ENCODE measurements at places on chromosomes 1 and 21.

DNA sequence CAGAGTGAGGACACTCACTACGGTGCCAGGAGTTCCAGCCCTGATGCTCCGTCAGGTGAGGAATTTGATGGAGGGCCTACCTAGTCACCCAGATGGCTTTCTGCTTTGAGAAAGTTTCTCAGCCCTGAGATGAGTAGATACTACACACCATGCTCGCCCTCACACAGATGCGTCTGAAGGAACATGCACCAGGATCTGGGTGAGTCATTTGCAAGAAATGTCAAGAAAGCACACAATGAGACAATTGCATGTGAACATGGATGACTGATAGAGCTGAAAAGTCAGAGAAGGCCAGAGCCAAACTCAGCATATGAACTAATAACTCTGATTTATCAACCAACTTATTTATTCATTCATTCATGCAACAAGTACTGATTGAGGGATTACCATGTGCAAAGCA, 483.9 kb downstream of the OMA1 start:
- DNase-seq, result no peak

- DNase-seq, result no peak
These were observed 71.2 kb upstream of the ZC3H12A start for GRCh38 chr1:37403166-37403565.

DNA sequence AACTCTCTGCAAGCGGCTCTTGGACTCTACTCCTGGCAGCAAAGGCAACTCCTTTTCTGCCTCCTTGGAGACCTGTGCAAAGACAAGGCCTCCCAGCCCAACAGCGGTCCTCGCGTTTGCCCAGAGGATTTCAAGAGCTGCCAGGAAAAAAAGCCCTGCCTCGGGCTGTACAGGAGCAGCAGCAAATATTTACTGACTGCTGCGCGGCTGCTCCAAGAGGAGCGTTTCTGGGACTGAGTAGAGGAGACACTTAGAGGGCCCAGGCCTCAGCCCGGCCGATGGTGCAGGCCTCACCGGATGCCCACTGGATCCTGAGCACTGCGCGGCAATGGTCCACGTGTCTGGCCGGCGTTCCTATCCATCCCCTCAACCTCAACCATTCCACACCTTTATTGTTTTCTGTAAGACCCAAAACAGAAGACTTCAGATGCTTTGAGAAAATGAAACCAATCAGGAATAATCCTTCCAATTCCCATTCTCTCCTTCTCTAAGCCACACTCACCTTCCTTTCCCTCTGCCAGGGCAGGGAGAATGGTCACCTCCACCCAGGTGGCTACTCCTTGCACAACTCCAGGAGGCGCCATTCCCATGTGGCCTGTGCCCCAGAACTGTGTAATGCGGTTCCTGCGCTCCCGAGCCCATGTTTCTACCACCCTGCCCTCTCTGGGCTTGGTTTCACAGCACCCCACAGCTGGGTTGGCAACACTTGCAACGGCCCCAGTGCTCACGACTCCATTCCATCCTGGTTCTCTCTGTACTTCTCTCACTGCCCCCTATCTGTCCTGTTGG, 215.8 kb downstream of the TRABD2B start:
- no peak for DNase-seq

- no peak for DNase-seq
These were observed 861 bp upstream of the DRAXIN start for GRCh38 chr1:11690397-11691301.
